ENCODE measurements at places on chromosomes 16 and 17.

- no peak for DNase-seq
Observed at GRCh38 chr16:13421726-13422125, 498.2 kb upstream of the ERCC4 start.

DNA sequence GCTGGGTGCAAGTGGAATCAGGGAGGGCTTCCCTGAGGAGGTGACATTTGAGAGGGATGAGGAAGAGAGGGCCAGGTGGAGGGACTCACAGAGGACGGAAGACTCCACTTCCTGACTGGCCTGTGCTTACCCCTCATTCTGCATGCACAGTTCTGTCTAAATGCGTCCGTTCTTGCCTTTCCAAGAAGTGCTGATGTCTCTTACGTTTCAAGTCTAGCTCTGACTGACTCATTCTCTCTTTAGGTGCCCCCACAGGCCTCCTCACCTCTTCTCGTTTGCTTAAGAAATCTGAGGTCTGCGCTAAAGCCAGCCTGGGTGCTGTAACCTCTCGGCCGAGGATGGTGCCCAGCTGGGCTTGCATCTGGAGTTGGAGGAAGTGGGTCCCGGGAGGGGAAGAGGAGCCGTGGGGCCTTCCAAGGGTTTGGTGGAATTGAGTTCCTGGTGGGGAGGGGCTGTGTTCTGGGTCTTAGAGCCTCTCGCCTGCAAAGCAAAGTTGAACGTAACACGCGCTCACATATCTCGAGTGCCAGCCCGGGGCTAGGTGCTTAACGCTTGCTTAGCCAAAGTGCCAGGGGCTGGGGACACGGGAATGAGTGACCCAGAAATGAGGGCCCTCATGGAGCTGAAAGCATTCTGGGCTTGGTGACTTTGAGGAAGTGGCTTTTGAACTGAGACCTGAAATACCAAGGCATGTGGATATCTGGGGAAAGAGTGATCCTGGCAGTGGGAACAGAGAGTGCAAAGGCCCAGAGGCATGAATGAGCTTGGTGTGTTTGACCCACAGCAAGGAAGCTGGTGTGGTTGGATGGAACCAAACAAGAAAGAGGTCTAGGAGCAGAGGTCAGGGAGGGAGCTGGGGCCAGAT lies 4.8 kb downstream of the IL4R start:
- DNase-seq = no peak

DNA sequence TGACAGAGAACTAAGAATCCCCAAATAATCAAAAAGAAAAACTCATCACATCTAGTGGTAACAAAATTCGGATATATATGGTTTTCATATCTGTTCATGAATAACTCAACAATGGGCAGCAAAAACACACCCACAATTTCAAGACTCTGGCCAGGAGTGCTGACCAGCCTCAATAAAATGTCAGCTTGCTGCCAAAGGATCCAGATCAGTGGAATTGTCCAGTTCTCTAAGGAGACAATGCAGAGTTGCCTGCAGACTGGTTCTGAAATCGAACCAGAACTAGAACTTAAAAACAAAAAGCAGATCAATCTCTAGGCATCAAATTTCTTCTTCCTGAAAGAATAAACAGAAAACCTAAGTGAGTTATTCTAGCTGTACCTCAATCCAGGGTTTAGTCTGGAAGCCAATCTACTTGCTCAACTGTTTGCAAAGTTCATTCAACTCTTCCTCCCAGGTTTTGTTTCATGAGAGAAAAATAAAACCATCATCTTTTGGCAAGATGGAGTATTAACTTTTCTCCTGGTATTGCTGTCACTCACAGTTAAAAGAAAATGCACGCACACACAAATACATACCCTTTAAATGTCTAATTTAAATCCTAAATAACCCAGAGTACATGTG lies 61.0 kb downstream of the CFDP1 start:
- DNase-seq = no peak

DNA sequence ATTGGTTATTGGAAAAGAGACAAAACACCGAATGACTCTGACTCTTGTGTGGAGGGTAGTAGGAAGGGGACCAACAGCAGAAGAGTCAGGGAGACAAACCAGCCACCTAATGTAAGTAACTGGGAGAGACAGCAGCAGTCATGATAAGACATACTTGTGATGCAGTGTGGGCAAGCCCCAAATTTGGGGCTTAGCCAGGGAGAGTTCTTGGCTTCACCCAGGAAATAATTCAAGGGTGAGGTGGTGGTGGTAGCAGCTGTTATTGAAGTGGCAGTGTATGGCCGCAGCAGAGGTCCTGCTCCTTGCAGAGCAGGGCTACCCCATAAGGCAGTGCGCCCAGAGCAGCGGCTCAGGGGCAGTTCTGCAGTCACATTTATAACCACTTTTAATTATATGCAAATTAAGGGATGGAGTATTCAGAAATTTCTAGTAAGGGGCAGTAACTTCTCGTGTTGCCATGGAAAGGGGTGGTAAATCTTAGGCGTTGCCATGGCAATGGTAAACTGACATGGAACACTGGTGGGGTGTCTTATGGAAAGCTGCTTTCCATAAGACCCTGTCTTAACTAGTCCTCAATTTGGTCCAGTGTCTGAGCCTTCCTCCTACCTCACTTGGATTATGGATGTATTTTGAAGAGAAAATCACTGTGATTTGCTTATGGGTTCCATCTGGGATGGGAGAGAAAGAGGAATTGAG lies 317.1 kb downstream of the PHKB start:
- DNase-seq = no peak

- DNase-seq = peak; percentile 1
Observed at GRCh38 chr17:47621293-47622179, 28.2 kb upstream of the KPNB1 start.

GRCh38 chr17:73011016-73011486 lies 81.4 kb downstream of the SLC39A11 start:
- DNase-seq = no peak

DNA sequence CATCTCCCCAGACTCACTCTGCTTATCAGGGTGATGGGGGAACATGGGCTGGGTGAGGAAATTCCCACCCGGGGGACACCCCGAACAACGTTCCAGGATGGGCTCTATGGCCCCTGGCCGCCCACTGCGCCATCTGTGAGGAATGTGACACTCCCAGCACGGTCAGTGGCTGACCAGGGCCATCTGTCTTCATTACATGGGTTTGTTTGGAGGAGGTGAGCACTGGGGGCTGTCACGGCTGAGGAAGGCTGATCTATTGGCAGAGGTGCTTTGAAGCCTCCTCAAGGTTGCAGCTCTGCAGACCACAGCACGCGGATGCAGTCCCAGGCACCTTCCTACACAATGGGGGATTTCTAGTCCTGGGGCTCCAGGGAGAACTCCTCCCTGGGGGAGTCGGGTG lies 214.1 kb upstream of the FOXF1 start:
- DNase-seq = no peak

DNA sequence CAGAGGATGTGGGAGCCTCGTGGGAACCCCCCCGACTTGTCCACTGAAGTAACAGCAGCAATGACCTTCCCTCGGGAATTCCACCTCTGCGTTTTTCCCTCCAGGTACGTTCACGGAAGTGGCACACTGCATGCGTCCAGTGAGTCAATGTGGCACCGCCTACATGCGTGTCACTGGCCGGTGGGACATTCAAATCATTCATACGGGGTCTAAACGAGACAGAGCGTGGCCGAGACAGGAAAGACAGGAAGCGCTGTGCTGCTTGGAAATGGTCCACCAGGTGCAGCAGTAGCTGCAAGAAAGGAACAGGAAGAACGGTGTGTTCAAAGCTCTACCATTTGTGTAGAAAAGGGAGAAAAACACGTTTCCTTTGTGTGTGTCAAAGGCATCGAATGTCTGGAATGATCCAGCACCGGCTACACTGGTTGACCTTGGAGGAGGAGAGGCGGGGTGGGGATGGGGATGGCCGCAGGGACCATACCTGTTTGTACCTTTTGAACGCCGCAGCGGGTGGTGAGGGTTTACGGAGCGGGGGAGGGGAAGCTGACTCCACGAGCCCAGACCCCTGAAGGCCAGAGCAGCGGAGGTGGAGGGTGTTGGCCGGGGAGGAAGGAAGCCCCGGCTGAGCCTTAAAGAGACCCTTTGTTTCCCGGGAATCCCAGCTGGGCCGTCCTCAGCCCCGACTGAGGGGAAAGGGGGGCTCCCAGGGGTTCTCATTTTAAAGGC lies 1.7 kb upstream of the PGAP6 start:
- no peak for DNase-seq

GRCh38 chr16:50970281-50970680 lies 180.8 kb downstream of the SALL1 start:
- DNase-seq = no peak

- no peak for DNase-seq
Observed at GRCh38 chr16:309476-309875, 26.5 kb downstream of the PDIA2 start.

- no peak for DNase-seq
Observed at GRCh38 chr17:59530531-59530930, 34.9 kb upstream of the DHX40 start.

DNA sequence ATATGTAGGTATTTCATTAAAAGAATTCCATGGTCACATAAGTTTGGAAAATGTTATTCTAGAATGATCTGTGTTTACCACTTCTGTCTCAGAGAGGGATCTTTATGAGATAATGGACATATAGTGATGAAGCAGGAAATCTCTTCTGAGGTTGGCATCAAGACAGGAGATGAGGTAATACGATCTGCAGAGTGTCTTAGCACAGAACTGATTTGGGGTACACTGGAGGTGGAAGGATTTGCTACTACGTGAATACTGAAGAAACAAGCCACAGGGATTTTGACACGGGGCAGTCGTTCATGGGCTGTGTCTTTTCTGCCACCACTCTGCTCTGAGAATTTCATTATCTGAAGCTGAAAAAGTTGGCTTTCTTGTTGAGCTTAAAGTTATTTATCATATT lies 5.5 kb downstream of the CBFB start:
- DNase-seq = no peak

- no peak for DNase-seq
Observed at GRCh38 chr17:44904001-44904984, 5.0 kb upstream of the EFTUD2 start.

DNA sequence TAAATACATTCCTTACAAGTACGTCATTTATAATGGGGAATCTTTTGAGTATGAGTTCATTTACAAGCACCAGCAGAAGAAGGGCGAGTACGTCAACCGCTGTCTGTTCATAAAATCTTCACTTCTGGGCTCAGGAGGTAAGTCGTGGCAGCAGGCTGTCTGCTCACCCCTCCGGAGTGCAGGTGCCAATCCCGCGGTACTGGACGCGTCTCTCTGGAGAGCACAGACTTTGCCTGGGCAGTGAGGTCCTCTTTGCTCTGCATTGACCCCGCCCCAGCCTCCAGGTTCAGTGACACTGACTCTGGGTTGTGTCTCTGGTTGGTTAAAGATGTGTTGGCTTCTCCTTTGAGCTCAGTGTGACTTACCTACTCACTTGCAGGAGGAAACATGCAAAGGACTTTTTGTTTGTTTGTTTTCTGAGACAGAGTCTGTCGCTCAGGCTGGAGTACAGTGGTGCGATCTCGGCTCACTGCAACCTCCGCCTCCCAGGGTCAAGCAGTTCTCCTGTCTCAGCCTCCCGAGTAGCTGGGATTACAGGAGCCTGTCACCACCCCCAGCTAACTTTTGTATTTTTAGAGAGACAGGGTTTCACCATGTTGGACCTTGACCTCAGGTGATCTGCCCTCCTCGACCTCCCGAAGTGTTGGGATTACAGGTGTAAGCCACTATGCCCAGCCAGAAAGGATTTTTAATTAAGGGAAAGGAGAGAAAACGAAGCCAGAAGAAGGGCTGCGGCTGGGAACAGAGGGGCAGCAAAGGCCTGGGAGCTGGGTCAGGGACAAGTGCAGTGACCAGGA lies 31.2 kb downstream of the RNF213 start:
- DNase-seq = no peak

- no peak for DNase-seq
Observed at GRCh38 chr17:19410875-19411620, at the start of gene RNF112. RNF112 (plus strand) TSS chr17:19411232; CDS start chr17:19411409, 177 bp downstream.

GRCh38 chr17:82238472-82239201 lies 9.8 kb downstream of the SLC16A3 start:
- DNase-seq = no peak

DNA sequence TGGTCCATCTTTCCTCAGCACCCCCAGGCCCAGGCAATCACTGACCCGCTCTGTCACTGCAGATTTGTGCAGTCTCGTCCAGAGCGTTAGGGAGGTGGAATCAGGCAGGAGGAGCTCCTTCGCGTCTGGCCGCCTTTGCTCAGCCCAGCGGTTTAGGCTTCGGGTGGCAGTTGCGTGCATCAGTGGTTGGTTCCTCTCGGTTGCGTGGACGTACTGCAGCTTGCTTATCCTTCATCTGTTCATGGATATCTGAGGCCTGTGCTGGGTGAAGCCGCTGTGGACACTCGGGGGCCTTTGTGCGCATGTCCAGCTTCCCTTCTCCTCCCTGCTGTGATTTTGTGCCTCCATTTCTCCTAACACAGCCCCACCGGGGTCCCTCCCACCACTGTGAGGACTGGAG lies 4.7 kb upstream of the P2RX1 start:
- DNase-seq = no peak

DNA sequence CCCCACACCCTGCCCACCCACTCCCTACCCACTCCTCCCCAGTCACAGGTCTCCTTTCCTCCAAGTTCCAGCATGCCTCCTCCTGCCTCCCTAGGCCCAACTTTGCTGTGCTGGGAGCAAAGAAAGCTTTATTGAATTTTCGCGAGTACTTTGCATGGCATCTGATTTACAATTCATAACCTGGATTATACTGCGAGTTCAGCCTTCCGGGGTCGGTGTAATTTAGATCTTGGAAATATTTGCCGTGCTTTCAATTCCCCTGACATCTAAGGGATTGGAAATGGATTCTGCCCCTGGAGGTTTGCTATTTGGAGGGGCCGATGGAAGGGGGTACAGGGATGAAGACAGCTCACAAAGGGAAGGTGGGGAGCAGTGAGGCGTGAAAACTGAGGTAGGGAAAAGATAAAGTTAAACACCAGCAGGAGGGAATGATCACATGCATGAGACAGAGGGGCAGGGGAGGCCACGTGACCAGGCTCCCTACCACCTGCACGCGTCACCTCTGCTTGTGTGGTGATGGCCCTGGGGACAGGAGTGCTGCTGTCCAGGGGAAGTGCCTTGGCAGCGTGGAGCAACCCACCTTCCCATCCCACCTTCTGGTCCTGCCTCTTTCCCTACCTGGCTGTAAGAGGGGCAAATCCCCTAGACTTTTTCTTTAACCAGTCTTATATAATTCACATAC lies 132.3 kb upstream of the RPL38 start:
- no peak for DNase-seq

GRCh38 chr16:2478279-2478678 lies 3.4 kb downstream of the TBC1D24 start:
- DNase-seq = no peak
